ENCODE measurements at places on chromosomes 4 and X.

GRCh38 chr4:4269331-4269731, 20.6 kb downstream of the LYAR start:
- no peak for DNase-seq

DNA sequence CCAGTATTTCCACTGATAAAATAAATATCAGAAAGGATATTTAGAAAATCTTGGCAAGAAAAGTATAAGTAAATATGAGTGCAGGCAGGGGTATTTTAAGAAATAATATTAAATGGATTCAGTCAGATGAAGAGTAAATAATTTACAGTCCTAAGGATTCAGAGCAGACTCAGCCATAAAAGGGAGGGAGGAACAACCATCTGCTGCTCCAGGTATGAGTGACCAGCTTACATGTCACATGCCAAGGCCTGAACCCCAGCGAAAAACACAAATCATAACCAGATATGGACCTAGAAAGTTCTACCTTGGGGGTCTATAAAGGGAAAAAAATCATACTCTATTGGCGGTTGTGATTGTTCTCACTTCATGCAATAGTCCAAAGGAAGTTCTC, 166.8 kb downstream of the COL4A6 start:
- no peak for DNase-seq

DNA sequence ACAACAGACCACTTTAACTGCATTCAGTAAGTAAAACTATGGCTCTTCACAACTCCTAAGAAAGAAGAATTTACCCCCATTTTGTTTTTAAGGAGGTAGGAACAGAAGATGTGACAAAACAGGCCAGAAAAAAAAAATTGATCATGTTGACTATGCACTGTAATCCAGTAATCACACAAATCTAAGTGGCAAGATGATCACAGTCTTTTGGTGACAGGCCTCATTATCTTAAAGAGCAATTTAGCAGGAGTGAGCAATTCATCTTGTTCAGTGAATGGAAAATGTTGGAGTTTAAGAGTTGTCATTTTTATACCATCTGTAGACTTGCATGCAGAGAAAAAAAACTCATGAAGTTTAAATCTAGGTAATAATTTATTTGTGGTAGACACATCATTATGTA, 115.1 kb downstream of the SLC39A8 start:
- DNase-seq = no peak

DNA sequence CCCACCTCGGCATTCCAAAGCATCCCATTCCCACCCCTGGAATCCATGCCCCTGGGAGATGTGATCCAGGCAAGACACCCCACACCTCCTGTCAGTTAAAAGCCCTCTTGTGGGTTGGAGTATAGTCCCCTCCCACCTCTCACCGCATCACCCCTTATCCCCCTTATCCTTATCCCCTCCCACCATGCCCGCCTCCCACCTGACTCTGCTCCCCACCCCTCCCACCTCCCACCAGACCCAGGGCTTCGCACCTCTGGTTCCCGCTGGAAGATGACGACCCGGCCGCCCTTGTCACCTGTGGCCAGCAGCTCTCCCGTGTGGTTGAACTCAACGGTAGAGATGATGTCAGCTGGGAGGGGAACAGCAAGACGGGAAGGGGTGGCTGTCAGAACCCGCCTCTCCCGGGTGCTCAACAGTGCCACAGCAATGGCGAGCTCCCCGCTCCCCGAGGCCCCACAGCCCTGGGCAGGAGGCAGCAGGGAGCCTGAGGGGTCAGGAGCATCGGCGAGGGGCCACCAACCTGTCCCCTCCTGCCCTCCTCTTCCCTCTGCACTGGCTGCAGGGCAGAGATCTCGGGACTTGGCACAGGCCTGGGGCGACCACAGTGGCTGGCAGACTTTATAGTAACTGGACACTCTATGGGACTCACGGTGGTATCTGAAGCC, 91.5 kb downstream of the PPP2R2C start:
- no peak for DNase-seq

DNA sequence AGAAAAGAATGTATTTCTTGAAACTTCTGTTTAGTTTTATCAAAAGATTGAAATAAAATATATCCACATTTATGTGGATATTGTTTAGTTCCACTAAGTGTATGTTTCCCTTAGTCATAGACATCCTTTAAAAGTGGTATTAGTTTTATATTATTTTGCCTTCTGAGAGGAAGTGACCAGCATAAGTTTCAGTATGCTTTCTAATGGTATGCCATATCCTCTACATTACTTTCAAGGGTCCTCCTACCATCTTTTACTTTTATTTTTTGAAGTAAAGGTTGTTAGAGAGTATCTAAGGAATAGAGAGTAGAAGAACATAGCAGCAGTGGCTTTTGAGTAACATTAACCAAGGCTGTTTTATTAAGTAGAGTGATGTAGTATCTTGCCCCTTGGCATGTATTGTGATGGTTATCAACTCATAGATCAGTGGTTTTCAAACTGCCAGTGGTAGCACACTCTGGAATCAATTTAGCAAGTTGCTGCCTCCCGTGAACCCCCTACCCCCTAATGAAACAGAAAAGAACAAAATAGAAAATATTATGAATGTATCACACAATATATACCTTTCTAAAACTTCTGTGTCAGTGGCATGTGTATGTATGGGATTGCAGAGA, 44.8 kb downstream of the RBPJ start:
- DNase-seq = no peak

DNA sequence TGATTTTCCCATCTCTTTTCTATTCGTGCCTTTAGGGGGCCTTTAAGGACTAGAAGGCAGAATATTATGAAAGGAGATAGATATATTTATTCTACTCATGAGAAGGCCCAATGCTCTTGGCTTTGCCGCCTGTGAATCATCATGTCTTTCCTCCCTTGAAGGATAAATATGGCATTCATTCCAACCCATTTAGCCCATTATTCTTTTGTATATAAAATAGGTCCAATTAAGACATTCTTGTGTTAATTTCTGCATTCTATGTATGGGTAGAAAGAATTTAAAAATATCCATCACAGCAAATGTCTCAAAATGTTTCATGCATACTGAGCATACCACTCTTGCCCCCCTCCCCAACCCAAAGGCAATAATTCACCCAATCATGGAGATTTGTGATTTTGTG, 115.1 kb downstream of the AFF2 start:
- no peak for DNase-seq

DNA sequence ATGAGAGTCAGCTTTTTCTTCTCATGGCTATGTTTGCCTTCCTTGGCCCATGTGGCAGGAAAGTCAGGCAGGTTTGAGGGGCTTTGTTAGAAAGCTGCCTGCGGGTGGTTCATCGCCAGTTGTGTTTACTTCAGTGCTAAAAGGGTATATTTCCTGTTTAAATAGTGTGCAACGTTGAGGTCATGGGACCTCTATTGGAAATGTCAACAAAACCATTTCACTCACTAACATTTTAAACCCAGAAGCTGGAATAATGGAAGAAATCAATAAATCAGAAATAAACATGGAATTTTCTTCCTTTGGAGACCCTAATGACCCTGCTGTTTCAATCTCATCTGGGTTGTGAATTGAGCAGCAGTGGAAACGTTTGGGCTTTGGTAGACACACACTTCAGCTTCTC, 185.8 kb downstream of the ANKRD50 start:
- no peak for DNase-seq

DNA sequence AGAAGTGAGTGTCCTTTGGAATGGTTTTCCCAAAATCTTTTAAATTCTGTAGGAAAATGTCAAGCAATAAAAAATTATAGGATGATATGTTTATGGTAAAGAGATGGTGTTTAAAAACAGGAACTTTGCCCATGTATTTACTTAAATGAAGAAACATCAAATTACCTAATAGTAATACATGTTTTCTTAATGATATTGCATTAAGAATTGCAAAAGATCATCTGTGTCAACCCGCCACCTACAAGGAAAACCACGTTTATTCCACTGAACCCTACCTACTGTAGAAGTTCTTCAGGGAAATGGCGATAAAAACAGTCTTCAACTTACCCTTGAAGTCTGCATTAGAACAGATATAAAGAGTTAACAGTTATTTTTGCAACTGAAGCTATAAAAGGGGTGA, 67.2 kb upstream of the NDP start:
- no peak for DNase-seq

- DNase-seq = peak; percentile 75
Measured at GRCh38 chrX:38220024-38220414, 652 bp downstream of the SRPX start.

GRCh38 chr4:76546759-76547742, 112.0 kb downstream of the SHROOM3 start:
- DNase-seq = peak; percentile 87

- no peak for DNase-seq
Measured at GRCh38 chrX:79588233-79588632, 221.1 kb upstream of the ITM2A start.

- DNase-seq = no peak
Measured at GRCh38 chr4:128538111-128538882, 250.7 kb upstream of the PGRMC2 start.

- no peak for DNase-seq
Measured at GRCh38 chr4:67292636-67293035, 252.7 kb downstream of the CENPC start.

DNA sequence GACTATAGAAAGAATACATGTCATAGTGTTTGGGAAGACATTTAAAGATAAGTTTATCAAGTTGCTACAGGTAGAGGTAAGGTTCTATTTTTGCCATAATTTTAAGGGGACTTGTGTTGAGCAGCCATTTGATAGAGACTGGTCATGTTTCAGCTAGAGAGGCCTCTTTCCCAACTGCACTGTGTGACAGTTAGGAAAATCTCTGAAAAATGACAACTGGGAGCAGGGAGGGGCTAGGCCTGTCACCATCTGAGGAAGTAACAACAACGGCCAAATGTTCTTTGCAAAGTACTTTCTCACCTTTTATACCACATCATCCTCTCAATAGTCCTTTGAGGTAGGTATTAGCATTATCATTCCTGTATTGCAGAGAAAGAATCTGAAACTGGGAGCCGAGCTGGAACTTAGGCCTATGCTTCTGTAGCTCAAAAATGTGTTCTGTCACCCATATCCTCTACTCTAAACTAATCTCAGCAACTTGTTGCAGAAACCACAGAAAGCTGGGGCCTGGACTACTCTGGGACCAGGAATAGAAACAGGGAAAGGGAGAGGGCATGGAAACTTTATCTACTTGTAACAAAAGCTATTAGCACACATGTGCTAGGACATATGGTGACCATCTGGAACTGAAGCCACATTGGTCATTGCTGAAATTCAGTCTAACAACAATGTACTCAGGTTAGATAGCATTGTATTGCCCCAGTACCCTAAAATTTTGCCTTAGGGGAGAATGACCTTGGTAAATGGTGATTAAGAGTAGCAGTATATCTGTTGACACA, 198.9 kb downstream of the MID1IP1 start:
- peak; percentile 76 for DNase-seq

DNA sequence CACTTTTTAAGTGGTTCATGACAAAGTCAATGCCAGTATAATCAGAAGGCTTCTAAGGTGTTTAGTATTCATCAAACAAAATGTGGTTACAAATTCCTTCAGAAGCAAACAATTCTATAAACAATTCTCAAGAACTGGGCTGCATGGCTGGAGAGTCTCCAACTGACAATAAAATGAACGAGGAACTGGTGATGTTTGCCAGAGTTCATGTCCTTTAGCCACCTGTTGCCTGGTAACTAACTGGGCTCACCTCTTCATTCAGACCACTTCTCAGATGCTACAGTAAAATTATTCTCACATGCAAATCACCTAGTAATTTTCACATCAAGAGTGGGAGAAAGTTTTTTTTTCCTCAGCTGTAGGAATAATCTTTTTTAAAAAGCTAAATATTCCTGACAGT, 53.3 kb downstream of the CAMK2D start:
- no peak for DNase-seq

- DNase-seq = no peak
Measured at GRCh38 chr4:155975511-155975910, 21.8 kb upstream of the CTSO start.

GRCh38 chr4:17846266-17846665, 35.5 kb downstream of the NCAPG start:
- no peak for DNase-seq

GRCh38 chr4:89357340-89357739, 49.7 kb upstream of the GPRIN3 start:
- no peak for DNase-seq

Measured in fibroblast of gingiva (primary cell).